Motor neuron (in vitro differentiated cells): ENCODE measurements at places on chromosomes 11 and 22. TPM values are rescaled to one million over a fixed set of nuclear protein-coding genes. Genes with fewer than 3 reads are reported as not detected.

Gene CFAP300
- total RNA-seq = 0.35 and 1.2 TPM in 2 replicates

Gene BEST1
- 5.2 and 6.8 TPM in 2 replicates for total RNA-seq

Gene KCNQ1
- 0.66 and 0.68 TPM in 2 replicates for total RNA-seq

Gene OR51I1
- total RNA-seq = not detected in 2 replicates

Gene MYOD1
- total RNA-seq = 0.20 and 0.22 TPM in 2 replicates

Gene PGA3
- 0.59 and 1.3 TPM in 2 replicates for total RNA-seq

Gene CTSF
- 45.1 and 46.1 TPM in 2 replicates for total RNA-seq

Gene SVIP
- 11.5 and 14.9 TPM in 2 replicates for total RNA-seq

Gene MSANTD4
- 51.2 and 54.5 TPM in 2 replicates for total RNA-seq

Gene GP1BB
- 2.2 TPM in 1 of 2 replicates, not detected in the other for total RNA-seq

Gene FAM111B
- 1.5 and 1.7 TPM in 2 replicates for total RNA-seq

Gene RIC8A
- total RNA-seq = 39.0 and 41.3 TPM in 2 replicates

Gene CASP1
- total RNA-seq = 78.0 and 93.0 TPM in 2 replicates

Gene GNG3
- total RNA-seq = 133 and 147 TPM in 2 replicates

Gene CHRNA10
- 2.6 and 2.9 TPM in 2 replicates for total RNA-seq

Gene OR10A2
- 0.05 and 0.25 TPM in 2 replicates for total RNA-seq

Gene TMEM184B
- total RNA-seq = 25.0 and 27.2 TPM in 2 replicates

Gene KRTAP5-9
- 0.38 TPM in 1 of 2 replicates, not detected in the other for total RNA-seq

Gene TBX10
- total RNA-seq = 0.37 and 0.98 TPM in 2 replicates

Gene TMEM191B
- 2.7 and 3.4 TPM in 2 replicates for total RNA-seq

Gene SCGB2A2
- not detected in 2 replicates for total RNA-seq

Gene LUZP2
- 35.4 and 35.5 TPM in 2 replicates for total RNA-seq

Gene RFPL1
- not detected in 2 replicates for total RNA-seq

Gene CDC45
- total RNA-seq = 0.58 and 1.3 TPM in 2 replicates
